ENCODE measurements at places on chromosomes 1 and 21. TPM values are rescaled to one million over a fixed set of nuclear protein-coding genes. Genes with fewer than 3 reads are reported as not detected.
A peak's percentile ranks its signal among the peaks of the same experiment; 100 is the strongest.

- DNase-seq: peak; percentile 33
These were observed 1.1 kb upstream of the COL11A1 start for GRCh38 chr1:103109311-103109920.

DNA sequence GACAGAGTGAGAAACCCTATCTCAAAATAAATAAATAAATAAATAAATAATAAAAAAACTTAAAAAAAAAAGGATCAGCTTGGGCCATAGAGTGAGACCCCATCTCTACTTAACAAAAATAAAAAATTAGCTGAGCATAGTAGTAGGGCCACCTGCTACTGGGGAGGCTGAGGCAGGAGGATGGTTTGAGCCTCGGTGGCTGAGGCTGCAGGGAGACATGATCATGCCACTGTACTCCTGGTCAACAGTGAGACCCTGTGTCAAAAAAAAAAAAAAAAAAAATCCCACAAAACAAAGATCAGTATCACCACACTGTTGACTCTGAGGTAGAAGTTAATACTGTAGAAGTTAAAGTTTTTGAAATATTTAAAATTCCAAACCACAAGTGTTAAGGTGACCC, 29.1 kb downstream of the SLC16A1 start:
- DNase-seq: no peak

DNA sequence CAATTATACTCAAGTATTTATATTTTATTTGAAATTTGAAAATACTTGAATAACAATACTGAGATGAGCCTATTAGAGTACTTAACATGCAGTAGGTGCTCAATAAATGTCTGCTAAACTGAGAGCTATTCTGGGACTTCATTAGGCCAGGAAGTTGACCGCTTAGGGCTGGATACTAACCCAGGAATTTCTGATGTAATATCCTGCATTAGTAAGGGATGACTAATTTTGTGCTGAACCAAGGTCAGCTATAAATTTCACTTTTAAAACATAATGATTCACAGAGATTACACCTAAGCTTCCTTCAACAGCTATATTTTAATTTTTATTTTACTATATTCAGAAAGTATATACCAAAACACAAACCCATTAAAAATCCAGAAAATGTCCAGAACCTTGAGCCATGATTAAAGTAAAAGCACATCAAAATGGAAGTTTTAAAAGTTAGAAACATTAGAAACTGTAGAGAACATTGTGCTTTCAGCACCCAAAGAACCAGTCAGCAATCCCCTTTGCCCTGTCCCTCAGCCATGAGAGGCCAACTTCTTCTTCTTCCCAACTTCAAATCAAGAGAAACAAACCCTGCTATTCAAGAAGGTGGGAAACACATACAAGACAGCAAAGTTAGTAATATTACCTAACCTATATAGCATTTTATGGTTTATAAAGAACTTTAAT, 35.4 kb downstream of the WNT2B start:
- peak; percentile 55 for DNase-seq

DNA sequence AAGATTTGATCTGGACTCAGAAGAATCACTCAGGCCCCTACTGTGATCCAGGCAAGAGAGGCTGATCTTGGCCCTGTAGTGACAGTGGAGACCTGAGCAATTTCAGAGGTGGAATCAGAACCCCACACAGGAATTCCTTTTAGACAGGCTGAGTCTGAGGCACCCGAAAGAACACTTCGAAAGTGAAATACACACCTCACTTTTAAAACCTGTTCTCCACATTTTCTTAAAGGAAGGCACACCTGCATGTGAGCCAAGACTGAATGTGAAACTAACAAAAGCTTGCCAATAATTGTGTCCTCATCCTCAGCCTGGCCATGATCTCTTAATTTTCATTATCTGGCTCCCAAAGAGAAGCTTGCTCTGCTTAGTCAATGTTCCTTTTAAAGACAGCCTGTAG, 32.2 kb downstream of the SIPA1L2 start:
- DNase-seq: no peak

The OSCP1 gene
- total RNA-seq: 9.1 TPM

The MYBPH gene
- not detected for total RNA-seq

- DNase-seq: no peak
These were observed 117.7 kb upstream of the SGIP1 start for GRCh38 chr1:66416295-66416694.

The RIMKLA gene
- 11.5 TPM for total RNA-seq

GRCh38 chr21:44760376-44760775, 41.2 kb downstream of the UBE2G2 start:
- DNase-seq: no peak

GRCh38 chr1:162139211-162139610, 69.7 kb downstream of the NOS1AP start:
- no peak for DNase-seq

GRCh38 chr1:219051547-219051946, 122.1 kb upstream of the LYPLAL1 start:
- no peak for DNase-seq

The EDN2 gene
- 8.9 TPM for total RNA-seq

GRCh38 chr21:44790368-44790767, 11.3 kb downstream of the UBE2G2 start:
- DNase-seq: no peak

The SPRR2E gene
- not detected for total RNA-seq

The LPGAT1 gene
- 29.7 TPM for total RNA-seq

- DNase-seq: no peak
These were observed 46.8 kb downstream of the COL18A1 start for GRCh38 chr21:45451771-45452182.

The COL6A1 gene
- total RNA-seq: 146 TPM

GRCh38 chr1:53473463-53473862, 14.3 kb downstream of the DMRTB1 start:
- DNase-seq: no peak

- peak; percentile 71 for DNase-seq
These were observed 74.2 kb downstream of the PTPN14 start for GRCh38 chr1:214476986-214477870.

The TNFSF4 gene
- 1.8 TPM for total RNA-seq

DNA sequence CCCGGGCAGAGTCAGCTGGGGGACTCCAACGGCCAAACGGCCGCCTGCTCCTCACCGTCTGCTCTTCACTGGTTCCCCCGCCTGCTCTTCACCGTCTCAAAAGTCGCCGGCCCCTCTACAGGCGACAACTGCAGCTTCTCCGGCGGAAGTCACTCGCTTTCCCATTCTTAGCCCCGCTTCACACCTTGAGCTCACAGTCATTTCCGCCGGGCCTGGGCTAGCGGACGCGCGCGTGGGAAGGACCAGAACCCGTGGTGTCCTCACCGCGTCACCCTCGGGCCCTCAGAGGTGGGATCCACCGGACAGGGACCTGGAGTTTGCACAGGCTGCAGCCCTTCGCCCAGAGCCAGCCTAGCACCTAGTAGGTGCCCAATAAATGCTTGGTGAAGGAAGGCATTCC, 27.9 kb upstream of the HJV start:
- no peak for DNase-seq

- no peak for DNase-seq
These were observed 34.7 kb downstream of the ADARB1 start for GRCh38 chr21:45108808-45109781.

The DCST2 gene
- not detected for total RNA-seq

DNA sequence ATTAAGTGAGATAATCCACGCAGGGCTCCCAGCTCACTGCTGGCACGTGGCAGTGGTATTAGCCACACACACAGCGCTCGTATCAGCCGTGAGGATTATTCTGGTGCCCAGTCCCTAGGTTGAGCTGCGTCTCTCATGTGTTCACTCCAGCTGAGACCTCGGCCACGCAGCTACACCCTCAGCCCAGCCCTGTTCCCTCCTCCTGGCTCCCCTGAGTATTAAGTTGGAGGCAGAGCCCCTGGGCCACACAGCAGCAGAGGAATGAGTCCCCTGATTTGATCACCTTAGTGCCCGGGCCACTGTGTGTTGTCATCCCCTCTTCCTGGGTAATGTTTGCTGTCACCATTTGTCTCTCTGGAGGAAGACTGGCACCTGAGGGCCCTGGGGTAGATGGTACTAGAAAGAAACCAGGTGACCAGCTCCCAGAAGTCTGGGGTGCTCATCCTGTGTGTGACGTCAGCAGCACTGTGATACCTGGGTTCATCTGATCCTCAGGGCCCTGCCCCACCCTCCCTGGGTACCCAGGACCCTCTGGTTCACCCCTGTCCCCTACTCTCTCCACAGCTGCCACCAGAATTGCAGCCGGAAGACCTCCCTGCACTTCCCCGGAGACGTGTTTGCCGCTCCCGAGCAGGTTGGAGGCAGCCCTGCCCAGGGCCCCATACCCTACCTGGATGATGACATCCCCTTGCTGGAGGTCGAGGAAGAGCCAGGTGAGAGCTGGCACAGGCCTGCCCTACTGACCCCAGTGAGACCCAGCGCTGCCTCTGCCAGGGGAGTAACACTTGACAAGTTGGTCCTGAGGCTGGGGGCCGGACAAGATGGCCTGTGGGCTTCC, 40.1 kb downstream of the DISP3 start:
- DNase-seq: no peak

The WDR64 gene
- total RNA-seq: not detected

The PER3 gene
- 12.5 TPM for total RNA-seq

DNA sequence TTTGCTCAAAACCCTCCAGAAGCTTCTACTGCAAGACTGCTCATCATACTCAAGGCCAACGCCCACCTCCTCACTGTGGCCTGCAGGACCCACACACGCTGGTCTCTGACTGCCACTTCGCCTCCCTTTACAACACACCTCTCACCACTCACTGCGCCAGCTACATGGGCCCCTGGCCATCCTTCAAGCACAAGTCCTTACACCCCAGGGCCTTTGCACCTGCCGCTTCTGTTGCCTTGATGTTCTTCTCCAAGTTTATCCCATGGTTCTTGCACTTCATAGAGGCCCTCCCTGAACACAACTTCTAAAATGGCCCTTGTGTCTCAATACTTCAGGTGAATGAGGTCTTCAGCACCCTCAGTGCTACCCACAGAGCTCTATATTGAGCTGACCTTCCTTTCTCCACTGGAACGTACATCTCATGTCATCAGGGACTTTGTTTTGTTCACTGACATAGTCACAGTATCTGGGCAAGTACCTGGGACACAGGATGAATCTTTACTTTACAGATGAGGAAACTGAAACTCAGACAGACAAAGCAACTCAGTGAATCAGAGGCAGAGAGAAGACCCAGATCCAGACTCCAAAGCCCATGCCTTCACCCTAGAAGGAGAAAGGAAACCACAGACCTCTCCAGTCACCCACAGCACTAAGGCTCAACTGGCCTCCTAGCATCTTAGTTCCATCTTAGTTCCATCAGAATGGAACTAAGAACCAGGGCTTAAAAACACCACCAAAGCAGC, 34.7 kb upstream of the CLSTN1 start:
- DNase-seq: no peak

DNA sequence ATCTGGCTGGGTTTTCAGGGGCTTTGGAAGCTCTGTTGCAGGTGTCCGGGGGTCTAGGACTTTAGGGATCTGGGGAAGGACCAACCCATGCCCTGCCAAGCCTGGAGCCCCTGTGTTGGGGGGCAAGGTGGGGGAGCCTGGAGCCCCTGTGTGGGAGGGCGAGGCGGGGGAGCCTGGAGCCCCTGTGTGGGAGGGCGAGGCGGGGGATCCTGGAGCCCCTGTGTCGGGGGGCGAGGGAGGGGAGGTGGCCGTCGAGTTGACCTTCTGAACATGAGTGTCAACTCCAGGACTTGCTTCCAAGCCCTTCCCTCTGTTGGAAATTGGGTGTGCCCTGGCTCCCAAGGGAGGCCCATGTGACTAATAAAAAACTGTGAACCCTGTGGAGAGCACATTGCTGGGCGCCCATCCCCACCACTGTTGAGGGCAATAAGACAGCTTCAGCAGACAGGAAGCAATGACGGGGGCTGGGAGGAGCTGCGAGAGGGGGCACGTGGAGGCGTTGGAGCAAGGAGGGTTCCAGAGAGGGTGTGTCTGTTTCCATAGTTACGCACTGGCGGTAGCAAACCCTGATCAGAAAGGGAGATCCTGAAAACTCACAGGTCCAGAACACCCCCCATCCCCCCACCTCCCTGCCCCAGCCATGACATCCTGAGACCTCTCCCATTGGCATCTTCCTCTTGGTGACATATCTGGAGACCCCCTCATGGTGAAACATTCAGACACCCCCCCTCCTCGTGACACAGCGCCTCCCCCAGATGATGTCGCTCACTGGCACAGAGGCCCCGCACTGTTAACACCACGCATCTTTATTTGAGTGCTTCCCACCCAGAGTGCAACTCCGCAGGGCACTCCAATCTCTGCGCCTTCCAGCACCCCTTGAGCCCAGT, 8.4 kb downstream of the MYBPH start:
- peak; percentile 41 for DNase-seq

DNA sequence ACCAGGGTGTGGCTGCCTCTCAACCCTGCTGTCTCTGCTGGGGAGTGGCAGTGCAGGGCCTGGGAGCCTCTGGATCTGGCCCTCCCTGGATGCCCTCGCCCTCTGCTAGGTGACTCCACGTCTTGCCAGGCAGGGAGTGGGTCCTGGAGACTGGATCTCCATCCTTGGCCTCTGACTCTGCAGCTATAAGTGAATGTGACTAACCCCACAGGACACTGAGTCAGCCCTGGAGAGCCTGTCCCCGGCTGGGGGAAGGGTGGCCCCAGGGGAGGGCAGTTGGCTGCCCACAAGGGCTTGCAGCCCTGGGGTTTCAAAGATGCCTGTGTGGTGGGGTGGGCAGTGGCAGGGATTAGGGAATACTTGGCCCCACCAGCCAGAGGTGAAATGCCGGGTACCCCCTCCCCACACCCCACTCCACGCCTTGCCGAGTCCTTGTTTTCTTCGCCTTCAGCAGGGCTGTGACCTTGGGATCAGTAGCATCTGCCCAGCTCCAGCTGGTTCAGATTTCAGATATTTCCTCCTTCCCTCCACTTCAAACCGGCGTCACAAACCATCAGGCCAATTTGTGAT, 1.9 kb upstream of the MYBPH start:
- DNase-seq: peak; percentile 39

- DNase-seq: no peak
These were observed 1.9 kb downstream of the OLIG1 start for GRCh38 chr21:33071770-33072306.

The VPS13D gene
- 11.1 TPM for total RNA-seq

The RABGAP1L gene
- total RNA-seq: 6.1 TPM

DNA sequence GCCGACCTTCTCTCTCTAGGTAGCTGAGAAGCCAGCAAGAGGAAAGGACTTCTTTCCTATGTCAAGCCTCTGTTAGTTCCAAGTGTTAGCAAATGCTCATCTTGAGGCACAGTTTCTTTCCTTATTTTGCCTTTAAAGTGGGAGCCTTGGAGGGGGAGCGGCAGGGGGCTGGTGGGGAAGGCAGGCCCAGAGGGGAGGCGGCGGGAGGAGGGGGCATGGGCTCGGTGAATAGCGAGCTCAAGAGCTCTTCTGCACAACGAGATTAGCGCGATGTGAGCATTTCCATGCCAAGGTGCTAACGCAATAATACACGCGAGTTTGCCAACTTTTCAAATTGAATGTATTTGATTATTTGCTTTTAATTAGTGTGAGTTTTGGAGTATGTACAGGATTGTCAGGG, 372.6 kb downstream of the RPS6KC1 start:
- no peak for DNase-seq

Data from Caki2 (cell line).